Activated CD4-positive, alpha-beta T cell treated with anti-CD3 and anti-CD28 coated beads, Interleukin-2, amount 50 U/mL, for 4 hours (primary cell): ENCODE measurements at places on chromosomes 2 and 18.

DNA sequence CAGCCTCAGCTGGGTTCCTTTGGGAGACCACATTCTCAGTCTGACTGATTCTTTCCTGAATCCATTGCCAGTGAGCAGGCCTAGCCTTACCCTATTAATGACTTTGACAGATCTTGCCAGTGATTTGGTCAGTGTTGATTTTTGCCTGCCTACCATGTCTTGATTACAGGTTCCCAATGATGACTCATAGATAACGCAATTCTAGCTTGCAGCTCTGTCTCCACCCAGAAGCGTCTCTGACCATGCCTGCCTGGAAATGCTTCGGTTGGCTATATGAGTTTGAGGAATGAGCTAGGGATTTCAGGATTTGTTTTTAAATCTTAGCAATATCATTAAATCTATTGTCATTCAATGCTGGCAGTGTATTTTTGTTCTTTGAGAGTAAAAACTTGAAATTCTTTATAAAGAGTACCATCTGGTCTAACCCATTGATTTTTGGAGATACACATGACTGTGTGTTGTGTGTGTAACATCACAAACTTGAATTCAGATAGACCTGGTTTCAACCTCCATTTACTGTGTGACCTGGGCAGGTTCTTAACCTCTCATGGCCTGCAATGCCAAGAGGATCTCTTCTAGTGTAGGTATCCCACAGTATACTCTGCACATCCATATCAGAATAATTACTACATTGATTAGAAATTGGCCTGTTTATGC lies 57.0 kb downstream of the CCDC150 start:
- no peak for DNase-seq

- DNase-seq: no peak
Observed at GRCh38 chr2:47040651-47041050, 114.5 kb downstream of the STPG4 start.

GRCh38 chr2:120902592-120902991 lies 166.9 kb downstream of the GLI2 start:
- no peak for DNase-seq

- DNase-seq: no peak
Observed at GRCh38 chr2:147712051-147712450, 132.8 kb upstream of the ACVR2A start.

DNA sequence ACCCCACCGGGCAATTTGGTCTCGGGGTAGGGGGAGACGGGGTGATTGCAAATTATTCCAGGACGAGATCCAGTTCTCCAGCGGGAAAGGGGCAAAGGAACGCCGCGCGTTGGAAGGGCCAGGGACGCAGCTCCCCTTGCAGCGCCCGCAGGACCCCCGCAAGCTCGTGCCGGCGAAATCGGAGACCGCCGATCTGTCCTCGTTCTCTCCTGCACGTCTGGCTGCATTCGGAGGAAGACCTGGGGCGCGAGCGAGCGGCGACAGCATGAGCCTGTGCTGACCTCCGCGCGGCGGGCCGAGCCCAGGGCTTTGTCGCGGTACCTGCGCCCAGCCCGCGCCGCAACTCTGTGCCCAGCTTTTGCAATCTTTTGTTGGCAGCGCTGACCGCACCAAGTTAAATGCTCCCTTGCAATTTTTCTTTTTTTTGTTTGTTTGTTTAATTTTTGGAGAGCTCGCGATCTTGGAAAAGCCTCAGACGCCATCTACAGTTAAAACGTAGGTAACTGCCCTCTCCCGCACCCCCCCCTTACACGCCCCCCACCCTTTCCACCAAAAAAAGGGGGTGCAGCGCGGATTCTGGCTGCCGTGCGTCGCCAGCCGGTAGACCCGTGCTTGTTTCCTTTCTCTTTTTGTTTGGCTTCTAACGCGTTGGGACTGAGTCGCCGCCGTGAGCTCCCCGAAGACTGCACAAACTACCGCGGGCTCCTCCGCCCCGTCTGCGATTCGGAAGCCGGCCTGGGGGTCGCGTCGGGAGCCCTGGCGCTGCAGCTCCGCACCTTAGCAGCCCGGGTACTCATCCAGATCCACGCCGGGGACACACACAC lies 667 bp downstream of the TRIB2 start:
- peak; percentile 52 for DNase-seq

DNA sequence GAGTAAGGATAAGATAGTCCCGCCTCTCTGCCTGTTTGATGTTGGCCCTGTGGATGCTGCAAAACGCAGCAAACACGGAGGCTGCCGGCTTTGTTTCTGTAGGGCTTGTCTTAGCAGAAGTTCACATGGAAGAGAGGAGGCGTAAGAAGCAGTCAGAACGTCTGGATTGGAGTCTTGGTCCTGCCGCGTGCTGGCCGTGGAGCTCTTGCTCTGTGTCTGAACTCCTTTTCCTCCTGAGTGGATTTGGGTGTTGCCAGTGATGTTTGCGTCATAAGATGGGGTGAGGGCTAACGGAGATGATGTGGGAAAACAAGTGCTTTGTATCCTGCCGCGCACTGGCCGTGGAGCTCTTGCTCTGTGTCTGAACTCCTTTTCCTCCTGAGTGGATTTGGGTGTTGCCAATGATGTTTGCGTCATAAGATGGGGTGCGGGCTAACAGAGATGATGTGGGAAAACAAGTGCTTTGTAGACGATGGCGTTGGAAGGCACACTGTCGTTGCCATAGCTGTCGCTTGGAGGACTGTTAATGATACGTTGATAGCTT lies 240.9 kb downstream of the AGAP1 start:
- DNase-seq: no peak

DNA sequence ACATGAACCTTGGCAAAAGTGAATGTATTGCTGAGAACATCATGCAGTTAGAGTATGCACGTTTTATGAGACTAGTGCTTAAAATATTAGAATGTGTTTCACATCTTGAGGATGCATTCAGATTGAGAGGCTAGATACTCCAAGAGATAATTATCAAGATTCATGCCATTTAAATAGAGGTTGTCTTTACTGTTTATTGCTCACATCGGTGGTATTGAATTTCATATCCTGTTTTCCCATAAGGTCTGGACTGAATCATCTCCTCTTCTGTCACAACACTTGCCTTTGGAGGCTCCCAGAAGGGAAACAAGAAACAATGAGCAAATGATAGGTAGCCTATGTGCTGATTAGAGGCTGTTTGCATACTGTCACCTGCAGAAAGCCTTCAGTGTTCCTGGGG lies 83.8 kb downstream of the CLHC1 start:
- DNase-seq: no peak

DNA sequence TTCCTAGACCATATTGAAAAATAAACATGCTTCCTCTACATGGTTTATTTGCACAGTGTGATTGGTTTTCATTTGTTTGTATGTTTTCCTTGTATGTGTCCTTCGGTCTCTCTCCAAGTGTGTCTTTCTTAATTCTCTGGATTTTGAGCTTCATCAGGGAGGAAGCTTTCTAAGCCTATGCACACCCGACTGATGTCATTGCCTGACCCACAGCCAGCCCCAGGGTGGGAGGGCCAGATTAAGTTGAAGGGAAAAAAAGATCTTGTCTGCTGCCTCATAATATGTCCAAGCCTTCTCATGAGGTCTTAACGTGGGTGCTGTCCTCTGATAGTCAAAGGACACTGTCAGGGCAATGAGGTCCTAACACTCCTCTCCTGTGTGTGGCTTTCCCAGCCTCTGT lies 115.2 kb downstream of the MARCHF4 start:
- DNase-seq: no peak

GRCh38 chr18:55262021-55262560 lies 302.8 kb upstream of the CCDC68 start:
- no peak for DNase-seq

- DNase-seq: no peak
Observed at GRCh38 chr2:69099541-69099940, 86.6 kb downstream of the ANTXR1 start.

GRCh38 chr18:39571511-39571910 lies 2005.9 kb upstream of the CELF4 start:
- DNase-seq: no peak

DNA sequence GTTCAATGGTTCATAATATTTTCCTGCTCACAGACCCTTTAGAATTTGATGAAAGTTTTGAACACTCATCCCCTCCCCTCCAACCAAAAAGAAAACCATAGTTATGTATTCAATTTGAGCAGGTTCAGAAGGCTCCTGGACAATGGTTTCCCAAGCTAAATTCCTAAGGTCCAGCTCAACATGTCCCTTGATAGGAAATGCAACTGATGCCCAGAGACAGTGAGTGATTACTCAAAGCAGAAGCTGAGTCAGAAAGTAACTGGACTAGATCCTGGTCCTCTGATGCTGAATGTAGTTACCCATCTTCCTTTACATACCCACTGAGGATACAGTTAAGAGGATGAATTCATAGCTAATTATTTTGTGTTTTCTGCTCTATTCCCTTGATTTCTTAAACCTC lies 218.9 kb upstream of the NCKAP5 start:
- no peak for DNase-seq

DNA sequence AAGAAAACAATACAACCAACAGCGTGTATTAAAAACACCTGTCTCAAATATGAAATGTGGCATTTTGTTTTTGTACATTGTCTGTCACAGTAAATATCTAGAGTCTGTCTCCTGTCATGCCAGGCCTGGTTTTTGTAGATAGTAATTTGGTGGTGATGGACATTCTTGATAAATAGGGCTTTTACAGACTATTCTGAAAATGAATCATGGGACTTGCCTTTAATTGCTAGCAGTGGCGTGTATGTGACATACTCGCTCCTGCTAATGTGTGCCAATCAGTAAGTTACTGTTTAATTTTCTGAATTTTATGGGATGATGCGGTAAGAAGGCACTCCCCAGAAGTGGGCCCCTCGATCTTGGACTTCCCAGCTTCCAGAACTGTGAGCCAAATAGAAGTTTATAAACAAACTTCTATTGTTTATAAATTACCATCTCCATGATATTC lies 83.7 kb downstream of the TANC1 start:
- DNase-seq: no peak

DNA sequence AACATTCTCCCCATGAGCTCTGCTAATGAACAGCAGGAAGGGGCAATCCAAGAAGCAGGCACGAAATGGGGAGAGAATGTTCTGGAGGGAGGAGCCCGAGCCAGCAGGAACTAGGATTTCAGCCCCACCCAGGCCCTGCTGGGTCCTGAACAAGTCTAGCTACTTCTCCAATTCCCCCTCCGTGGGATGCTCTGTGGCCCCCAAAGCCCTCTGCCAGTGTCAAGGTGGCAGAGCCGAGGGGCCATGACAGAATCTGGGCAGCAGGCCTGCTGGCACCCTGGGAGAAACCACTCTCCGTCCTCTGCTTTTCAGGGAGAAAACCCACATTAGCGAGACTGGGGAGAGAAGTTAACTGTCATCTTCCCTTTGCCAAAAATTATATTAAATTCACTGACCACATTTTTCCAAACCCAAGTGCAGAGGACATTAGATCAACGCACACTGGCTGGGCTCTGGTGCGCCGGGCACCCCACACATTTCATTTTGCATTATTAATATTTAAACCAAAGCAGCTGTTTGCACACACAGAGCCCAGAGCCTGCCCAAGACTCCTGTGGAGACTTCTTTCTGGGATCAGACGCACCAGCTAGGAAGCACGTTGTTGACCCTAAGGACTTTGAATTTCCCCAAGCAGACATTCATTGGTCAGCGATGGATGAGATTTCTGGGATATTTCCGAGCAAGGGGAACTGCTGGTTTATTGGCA lies 80.2 kb upstream of the PKDCC start:
- DNase-seq: no peak

DNA sequence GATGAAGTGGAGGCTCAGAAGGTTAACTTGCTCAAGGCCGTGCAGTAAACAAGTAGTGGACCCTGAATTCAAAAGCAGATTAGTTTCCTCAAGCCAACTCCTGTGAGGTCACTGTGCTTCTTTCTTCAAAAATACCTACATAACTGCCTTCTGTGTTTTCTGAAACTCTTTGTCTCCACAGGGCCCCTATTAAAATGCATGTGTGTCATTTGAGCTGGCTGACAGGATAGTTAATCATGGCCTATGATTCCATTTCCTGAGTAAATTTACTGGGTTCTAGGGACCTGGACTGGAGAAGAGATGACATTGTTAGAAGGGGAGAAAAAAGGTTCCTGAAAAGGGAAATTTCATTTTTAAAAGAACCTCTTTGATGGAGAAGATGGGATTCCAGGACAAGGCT lies 12.9 kb upstream of the DTNA start:
- DNase-seq: no peak

DNA sequence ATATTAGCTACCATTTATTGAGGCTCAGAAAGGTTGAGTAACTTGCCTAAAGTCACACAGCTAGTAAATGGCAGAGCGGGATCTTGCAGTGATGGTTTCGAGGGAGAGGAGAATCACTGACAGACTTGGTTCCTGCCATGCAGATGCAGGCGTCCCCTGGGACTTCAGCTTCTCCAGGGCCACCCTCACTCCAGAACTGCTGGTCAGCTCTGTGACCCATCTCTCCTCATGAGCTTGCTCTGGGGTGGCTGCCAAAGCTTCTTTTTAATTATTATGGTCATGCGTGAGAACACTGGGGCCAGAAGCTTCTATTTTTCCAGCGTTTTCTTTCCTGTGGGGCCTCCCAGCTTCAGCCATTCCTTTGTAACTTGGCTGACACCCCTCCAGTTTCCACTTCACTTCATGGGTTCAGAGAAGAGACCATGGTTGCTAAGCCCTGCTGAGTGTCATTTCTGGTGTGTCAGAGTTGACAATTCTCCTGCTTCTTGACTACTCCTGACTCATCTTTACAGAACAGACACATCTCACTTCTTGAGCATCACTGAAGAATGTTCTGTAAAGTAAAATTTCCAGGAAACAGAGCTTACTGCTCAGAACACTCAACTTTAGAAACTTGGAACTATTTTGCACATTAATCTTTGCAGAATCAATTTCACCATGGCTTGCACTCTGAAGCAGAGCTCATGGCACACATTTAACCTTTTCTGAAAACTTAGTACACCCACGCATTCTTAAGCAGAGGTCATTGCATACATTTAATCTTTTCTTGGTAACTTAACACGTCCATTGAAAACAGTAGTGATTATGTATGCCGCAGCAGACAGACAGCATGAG lies 70.4 kb downstream of the IL1R2 start:
- DNase-seq: no peak

GRCh38 chr2:84556190-84556589 lies 39.9 kb downstream of the DNAH6 start:
- DNase-seq: no peak

- DNase-seq: no peak
Observed at GRCh38 chr2:210007895-210008294, 5.5 kb downstream of the RPE start.

- DNase-seq: no peak
Observed at GRCh38 chr18:77118256-77119090, 14.1 kb downstream of the MBP start.

- no peak for DNase-seq
Observed at GRCh38 chr18:5516841-5517240, 27.0 kb downstream of the EPB41L3 start.
